Stimulated activated CD4-positive, alpha-beta T cell treated with anti-CD3 and anti-CD28 coated beads, Interleukin-1b, Interleukin-23, amount 100 ng/mL, for 1 hour (primary cell): ENCODE measurements at places on chromosomes 16 and 17.

- no peak for DNase-seq
These were observed 90.6 kb downstream of the USP22 start for GRCh38 chr17:20952183-20952582.

DNA sequence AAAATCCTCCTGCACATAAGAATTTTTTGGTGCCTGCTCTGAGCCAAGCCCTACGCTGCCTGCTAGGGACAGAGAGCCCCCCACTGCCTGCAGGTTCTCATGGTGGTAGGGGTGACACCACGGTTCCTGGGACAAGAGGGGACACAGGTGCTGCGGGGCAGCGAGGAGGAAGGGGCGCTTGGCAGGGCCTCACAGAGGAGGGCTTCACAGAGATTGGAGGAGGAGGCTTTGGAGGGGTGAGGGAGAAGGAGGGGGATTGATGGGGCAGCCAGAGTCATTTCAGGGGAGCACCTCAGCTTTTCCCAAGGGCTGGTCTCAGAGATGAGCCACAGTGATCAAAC, 29.8 kb upstream of the GSG1L start:
- DNase-seq, result no peak

DNA sequence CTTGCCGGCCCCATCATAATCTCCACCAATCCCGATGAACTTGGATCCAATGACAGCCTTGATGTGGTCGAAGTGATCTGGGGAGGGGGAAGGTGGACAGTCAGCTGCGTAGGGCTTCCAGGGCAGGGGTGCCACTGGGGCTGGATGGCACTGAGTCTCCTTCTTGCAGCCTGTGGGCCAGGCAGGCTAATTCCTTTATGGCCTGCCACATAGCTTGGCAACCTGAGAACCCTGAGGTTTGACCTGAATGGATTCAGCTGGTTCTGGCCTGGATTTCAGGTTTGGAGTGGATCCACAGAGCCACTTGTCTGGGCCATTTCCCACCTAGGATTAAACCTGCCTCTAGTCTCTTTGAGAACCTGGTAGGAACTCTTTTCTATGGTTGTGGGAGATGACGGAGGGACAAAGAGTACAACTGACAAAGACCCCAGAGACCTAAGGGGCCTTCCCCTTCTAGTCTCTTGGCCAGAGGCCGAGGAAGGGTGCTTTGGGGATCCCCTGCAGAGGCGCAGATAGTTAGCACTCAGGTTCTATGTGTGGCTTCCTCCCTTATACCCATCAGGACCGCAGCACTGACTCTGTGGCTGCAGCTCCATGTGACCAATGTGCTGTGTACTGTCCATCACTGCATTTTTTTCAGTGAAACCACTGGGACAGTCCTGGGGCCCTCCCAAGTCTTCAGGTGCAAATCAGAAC, 9.2 kb upstream of the DPEP3 start:
- DNase-seq, result no peak

DNA sequence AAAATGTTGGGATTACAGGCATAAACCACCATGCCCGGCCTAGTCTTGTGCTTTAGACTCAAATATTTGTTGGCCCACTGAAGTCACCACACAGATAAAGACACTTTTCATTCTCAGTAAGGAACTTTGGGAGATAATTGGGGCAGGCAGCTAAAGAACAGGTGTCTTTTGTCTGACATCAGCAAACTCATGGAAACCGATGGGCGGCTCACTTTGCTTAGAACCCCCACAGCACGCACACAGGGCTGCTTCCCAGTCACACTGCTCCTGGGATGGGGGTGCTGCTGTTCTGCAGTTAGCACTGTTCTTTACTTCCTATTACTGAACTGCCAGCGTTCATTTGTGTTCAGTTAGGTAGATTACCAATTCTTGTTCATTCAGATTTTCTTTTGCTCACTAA, 18.0 kb upstream of the BRCA1 start:
- no peak for DNase-seq

DNA sequence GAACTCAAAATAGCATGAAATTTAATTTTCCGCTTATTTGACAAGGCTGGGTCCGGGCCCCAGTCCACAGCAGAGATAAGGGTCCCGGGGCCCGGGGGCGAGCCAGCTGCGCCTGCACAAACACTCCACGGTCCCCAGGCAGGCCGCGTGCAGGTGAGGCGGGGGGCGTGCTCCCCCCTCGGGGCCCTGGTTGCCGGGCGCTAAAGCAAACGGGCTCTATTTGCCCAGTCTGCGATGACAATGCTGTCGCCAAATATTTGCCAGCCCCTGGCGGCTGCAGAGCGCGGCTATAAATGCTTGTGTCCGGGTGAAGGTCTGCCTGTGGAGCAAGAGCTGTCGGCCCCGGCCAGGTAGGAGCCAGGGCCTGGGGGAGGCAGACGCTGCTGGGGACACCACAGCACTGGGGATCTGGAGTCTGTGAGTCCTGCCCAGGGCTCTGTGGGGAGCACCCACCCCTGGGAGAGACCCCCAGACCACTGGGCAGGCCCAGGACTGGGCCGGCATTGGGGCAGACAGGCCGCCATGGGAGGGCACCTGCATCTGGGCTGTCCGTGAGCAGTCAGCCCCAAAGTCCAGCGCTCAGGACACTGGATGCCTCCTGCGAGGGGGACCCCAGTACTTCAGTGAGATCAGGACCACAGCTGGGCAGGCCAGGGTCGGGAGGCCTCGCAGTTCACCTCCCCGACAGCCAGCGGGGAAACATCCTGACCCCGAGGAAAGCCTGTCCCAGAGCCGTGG, at the start of gene PERCC1:
Gene PERCC1, plus strand, starts transcription at position 320 of the 738 bp plus-strand sequence. CDS start 1,516 bp downstream, outside the sequence.
- DNase-seq, result no peak

DNA sequence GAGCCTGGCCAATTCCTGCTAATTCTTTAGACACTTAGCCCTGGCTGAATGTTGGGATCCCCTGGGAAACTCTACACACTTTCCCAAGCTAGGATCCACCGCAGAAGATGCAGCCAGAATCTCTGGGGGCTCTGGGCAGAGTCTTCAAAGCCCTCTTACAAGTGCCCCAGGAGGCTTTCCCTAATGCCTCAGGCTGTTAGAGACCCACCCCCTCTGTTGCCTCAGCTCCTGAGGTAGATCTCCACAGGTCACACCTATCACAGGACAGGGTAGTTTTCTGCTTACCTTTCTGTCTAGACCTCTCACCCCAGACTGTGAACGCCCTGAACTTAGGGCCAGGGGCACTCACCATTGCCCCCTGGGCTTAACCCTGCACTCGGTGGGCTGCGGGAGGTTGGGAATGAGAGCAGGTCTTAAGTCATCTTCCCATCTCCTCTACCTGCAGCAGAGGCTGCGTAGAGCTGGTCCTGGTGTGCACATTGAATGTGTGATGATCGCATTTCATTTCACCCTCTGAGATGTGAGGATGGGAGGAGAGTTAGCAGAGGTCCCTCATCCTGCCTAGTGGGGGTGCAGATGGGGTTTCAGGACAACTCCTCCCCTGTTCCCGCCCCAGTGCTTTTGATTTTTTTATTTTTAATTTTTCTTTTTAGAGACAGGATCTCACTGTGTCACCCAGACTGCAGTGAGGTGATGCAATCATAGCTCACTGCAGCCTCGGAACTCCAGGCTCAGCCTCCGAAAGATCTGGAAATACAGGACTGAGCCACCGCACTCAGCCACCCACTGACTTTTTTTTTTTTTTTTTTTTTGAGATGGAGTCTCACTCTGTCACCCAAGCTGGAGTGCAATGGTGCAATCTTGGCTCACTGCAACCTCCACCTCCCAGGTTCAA, 89.0 kb upstream of the LHX1 start:
- DNase-seq, result no peak

- no peak for DNase-seq
These were observed 1.1 kb downstream of the GGT6 start for GRCh38 chr17:4559139-4559791.
